ENCODE measurements at places on chromosomes 2 and 18. TPM values are rescaled to one million over a fixed set of nuclear protein-coding genes. Genes with fewer than 3 reads are reported as not detected.

DNA sequence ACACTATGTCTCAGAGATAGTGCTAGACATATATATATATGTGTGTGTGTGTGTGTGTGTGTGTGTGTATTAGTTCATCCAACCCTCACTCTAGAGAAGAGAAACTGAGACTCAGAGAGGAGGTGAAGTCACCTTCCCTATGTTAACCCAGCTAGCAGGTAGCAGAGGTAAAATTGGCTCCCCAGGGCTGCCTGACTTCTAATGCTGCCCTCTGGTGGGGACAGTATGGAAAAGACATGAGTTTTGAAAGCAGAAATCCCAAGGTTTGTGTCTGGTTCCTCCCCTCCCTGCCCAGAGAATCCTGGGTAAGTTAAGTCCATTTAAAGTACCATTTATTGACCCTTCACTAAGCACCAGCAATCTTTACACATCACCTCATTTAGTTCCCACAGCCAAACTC is 137.7 kb downstream of the THNSL2 start:
- DNase-seq = no peak

GRCh38 chr2:224601923-224602322 is 16.8 kb upstream of the CUL3 start:
- DNase-seq = no peak

GRCh38 chr2:176093898-176094249 is 1.4 kb downstream of the HOXD13 start:
- DNase-seq = no peak

DNA sequence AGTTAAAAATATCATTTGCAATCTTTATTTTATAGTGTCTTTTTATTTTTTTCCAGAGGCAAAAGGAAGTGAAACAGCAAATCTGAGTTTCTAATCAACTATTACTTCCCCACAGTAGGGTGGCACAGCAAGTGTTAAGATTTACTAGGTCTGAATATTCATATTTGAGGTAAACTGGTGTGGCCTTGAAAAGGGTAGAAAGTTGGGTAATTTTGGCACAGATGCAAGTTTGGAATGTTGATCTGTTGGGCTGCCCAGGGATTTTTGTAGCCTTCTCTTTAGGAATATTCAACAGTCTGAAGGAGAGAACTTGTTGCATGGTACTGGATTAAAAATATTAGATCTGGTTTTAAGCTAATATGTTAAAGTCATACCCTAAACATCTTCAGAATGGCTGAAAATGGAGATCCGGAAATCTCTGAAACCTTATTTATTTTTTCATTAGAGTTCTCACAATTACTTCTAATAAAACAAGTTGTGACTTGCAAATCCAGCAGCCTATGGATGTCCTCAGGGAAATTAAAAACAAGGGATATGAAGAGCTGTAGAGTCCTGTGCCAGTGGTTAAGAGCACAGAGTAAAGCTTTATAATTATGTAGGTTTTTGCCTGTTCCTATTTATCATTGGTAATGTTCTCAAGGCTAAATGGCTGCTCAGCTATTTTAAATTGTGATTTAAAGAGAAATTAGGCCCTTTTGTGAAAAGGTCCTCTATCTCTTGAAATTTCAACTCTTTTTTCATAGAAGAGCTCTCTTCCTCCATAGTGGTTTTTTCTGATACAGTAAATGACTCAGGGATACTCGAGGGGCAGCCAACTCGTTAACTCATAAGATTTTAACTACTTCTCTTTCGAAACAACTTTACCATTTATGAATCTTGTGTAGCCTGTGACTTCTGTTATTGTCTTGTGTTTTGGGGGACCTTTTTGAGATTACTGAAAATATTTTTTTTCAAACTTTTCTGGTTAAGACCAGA is 11.0 kb downstream of the TANK start:
- DNase-seq = no peak

DNA sequence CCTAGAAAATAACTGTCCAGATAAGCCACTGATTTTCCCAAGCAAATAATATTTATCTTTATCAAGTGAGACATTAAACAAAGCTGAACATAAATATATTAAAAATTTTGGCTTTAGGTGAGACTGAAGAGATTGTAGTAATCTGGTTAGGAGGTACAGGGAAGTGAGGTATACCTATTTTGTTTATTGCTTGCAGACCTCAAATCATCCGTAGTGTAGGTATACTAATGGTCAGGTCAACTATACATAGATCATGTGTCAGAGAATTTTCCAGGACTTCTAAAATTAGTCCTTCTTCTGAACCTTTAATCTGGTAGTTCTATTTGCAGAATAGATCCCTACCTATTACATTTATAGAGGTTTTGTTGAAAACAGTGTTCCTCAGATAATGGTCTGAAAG is 41.5 kb downstream of the SP140 start:
- no peak for DNase-seq

DNA sequence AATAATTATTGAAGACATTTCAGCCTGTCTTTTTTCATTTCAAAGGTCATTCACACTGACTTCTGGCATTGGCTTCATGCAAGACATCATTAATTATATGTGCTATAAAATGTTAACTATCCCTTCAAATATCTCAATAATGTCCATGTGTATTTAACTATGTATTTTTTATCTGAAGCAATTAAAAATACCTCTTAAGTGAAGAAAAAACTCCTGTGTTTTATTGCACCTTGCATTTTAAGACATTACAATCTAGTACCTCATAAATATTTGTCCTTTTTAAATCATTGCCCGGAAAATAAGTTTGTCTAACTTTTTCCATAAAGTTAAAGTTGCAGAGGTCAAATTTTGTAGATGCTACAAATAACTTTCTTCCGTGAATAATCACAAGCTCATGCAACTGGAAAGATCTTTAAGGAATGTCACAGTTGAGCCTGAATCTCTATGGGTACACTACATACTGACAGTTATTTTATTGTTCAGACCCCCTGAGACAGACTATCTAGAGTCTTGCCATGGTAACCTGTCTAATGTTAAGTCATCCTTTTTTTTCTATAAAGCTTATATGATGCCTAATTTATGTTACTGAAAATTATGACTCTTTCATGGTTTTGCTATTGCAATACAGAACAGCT is 38.4 kb upstream of the COBLL1 start:
- no peak for DNase-seq

- DNase-seq = no peak
Measured at GRCh38 chr2:119598596-119599263, 54.5 kb downstream of the CFAP221 start.

- peak; percentile 47 for DNase-seq
Measured at GRCh38 chr18:12327510-12328178, 19.6 kb downstream of the TUBB6 start.

DNA sequence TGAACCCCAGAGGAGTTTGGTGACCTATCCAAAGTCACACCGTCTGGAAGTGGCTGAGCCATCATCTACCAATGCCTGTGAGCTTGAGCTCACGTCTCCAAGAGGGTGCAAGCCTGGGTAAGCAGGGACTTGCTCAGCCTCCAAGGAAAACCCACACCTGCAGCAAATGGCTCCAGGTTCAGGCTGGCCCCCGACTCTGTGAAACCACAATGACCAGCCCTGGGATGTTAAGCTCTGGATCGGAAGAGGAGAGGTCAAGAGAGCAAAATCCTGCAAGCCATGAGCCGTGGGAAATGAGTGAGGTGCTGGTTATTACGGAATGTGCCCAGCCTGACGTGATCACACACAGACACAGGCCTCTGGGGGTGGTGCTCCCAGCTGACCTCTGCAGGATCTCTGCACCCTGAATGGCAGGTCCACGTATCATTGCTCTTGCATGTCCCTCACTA is 94.1 kb upstream of the OTOS start:
- no peak for DNase-seq

- DNase-seq = no peak
Measured at GRCh38 chr2:202609381-202610145, 25.2 kb upstream of the FAM117B start.

GRCh38 chr2:115848192-115848591 is 1405.8 kb downstream of the DPP10 start:
- no peak for DNase-seq

GRCh38 chr18:50689578-50689977 is 129.7 kb downstream of the MAPK4 start:
- DNase-seq = no peak

GRCh38 chr18:45399643-45400042 is 215.6 kb upstream of the SLC14A2 start:
- no peak for DNase-seq

- DNase-seq = no peak
Measured at GRCh38 chr18:10748641-10749040, 222.8 kb downstream of the NAPG start.

NLRC4 gene
- 0.20 TPM for total RNA-seq

SLC8A1 gene
- 0.36 TPM for total RNA-seq

NEU2 gene
- not detected for total RNA-seq

VSNL1 gene
- total RNA-seq = not detected

FAHD2B gene
- total RNA-seq = 21.2 TPM

ALPG gene
- total RNA-seq = not detected

KCNJ13 gene
- not detected for total RNA-seq

All from CD4-positive, alpha-beta memory T cell (primary cell).